Fibroblast of pulmonary artery (primary cell): ENCODE measurements at places on chromosomes 1 and 21.

DNA sequence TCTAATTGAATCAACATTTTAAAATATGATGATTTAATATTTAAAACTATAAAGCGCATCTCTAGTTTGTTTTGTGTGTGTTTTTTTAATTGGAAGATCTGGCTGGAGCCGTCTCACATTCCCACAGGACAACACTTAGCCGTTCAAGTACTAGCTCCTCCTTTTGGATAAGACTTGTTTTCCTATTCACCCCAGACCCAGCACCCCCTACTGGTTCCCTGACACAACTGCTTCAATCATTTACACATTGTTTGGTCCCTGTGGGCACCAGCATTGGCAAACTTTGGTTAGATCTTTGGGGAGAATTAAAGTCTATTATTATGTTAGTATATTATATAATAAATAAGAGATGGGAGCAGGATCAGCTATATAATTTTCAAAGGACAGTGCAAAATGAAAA is 34.5 kb downstream of the TYW3 start:
- DNase-seq = peak; percentile 25

DNA sequence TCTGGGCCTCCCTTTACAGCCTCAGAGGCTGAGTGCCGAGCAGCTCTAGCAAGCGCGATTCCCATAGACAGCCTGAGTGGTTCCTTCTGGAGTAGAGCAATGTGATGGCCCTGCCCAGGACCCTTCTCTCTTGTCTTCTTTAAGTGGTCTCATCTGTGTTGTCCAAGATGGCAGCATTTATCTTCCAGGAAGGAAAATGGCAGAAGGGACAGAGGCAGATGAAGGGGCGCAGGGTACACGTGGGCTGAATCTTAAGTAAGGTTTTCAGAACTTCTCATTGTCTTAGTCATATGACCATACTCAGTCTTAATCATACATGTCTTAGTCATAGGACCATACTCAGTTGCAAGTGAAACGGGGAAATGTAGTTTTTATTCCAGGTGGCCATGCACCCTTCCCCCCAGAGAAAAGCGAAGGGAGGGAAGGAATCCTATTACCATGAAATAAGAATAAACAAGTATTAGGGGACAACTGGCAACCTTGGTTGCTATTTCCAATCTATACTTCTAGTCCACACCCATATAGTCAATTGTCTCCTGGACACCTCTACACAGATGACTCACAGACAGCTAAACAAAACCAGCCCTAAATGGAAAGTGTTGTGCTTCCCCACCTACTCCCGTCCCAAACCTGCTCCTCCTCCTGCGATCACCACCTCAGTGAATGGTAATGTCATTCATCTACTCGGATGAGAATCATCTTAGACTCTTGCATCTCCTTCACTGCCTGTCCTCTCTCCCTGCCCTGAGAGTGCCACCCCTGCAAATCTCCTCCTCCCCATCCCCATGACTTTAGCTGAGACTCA is 13.3 kb downstream of the OVAAL start:
- DNase-seq = no peak

- no peak for DNase-seq
Observed at GRCh38 chr1:215661033-215661432, 93.9 kb downstream of the KCTD3 start.

DNA sequence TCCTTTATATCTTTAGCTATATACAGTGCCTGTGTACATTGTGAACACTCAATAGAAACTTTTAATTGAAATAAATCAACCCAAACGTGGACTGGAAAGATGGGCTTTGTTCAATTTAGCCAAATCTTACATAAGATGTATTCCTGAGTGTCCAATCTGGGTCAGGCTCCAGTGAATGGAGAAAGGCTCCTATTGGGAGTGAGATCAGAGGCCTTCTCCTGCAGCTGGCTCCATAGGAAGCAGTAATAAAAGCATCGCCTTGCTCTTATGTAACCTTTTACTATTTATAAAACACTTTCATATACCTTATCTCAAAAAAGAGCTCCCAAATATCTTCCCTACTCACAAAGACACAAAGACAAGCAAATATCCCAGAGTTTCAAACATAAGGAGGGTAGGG is 24.9 kb upstream of the RGS16 start:
- DNase-seq = no peak

- DNase-seq = no peak
Observed at GRCh38 chr1:93518516-93518915, 70.6 kb downstream of the FNBP1L start.

DNA sequence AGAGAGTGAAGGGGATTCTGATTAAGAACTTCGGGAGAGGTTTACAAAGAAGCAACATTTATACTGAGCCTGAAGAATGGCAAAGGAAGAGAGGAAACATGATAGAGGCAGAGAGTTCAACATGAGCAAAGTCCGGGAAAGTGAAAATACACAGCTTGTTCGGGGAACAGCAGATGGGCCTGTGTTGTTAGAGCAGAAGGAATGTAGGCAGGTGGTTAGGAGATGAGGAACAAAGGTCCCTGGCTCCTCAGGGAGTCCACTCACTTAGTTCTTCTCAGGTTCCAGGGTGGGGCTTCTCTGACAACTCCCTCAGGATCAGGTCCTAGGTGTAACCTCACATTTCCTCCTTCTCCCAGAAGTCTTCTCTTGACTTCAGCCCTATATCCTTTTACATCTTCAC is 5.1 kb upstream of the ZNF326 start:
- no peak for DNase-seq

DNA sequence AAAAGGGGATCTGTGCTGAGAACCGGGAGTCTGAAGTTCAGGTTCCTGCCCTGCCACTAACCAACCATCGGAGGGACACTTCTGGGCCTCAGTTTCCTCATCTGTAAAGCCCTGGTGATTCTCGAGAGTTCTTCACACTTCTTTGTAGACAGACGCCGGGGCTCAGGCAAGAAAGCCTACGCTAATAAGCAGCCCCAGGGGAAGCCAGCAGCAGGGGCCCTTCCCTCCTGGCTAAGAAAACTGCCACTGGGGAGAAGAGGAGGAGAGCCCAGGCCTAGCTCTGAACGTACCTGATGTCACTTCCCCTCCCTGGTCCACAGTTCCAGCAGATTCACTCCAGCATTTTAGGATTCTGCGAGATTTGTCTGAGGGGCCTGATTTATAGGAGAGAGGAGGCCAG is 76.0 kb downstream of the CAMK2N1 start:
- DNase-seq = no peak

DNA sequence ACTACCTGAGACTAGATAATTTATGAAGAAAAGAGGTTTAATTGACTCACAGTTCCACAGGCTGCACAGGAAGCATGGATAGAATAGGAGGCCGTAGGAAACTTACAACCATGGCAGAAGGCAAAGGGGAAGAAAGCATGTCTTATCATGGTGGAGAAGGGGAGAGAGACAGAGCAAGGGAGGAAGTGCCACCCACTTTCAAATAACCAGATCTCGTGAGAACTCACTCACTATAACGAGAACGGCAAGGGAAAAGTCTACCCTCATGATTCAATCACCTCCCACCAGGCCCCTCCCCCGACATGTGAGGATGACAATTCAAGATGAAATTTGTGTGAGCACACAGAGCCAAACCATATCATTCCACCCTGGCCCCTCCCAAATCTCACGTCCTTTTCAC is 4.7 kb upstream of the C21orf91 start:
- no peak for DNase-seq
